NCI-H2029 treated with DMSO at 0.1 percent for 48 hours (cell line): ENCODE measurements at places on chromosomes 1 and 21.

- no peak for DNase-seq
Observed at GRCh38 chr1:16927256-16927655, 5.5 kb downstream of the CROCC start.

DNA sequence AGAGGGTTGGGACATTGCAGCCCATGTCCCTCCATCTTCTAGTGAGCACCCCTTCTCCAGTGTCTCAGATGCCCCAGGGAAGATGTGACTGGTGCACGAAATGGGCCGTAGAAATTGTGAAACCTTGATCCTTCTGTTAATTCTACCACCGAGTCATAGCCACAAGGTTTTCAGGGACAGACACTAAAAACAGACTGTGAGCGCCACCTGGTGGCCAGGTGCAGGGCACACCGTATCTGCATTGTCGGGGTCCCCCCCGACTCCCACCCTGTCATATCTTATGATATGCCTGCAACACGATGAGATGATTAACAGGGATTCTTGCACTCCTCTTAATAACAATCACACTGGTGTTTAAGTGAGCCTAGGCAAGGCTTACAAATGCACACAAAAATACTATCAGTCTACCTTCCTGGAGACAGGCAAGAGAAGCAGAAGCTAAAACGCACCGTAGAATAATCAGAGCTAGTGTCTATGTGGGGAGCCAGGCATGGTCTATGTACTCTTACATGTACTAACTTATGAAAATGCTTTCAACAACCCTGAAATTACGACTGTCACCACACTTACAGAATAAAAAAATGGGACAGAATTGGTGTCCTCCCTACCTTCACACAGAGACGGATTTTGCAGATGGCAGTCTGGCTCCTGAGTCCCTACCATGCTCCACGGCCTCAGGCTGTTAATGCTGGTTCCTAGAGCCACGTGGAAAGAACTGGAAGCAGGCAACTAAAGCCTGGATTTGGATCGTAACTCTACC is 57.9 kb downstream of the FHAD1 start:
- peak; percentile 25 for DNase-seq

DNA sequence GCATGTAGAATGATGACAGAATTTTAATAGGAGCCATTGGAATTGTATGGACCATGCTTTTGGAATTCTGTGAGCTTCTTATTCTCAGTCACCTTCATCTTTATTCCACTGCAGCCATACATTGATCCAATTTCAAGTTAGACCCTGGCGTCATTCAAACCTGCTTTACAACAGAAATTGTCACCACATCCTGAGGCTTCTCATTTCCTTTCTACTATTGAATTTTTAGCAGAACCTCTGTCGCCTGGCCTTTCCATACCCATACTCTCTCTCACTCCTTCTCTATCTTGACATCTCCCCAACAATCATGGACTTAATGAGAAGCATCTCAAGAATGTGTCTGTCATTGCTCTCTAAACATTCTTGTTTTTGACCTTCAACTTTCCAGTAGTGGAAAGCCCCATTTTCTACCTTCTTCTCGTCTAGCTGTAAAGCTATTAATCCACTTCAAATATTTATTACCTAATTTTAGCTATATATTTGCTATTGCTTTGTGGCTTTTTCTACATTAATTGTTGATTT is 74.1 kb downstream of the CRB1 start:
- no peak for DNase-seq

- DNase-seq, result peak; percentile 60
Observed at GRCh38 chr1:93021539-93022134, 57.4 kb upstream of the MTF2 start.

DNA sequence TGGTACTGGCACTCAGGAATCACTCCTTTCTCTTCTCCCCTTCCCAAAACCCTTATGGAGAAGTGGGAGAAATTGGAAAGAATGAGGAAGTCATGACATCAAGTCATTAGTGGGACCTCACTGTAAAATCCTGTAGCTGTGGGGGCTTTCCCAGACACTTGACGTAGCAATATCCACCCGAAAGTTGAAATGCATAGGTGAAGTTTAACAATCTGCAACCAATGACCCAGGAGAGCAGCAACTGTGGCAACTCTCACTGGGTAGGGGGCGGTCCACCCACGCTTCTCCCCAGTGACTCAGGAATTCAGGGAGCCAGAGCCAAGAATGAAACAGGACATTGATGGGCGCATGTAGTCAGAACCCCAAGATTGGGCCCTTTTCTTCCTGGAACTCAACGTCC is 27.0 kb downstream of the ABCA4 start:
- DNase-seq, result no peak

- no peak for DNase-seq
Observed at GRCh38 chr21:27548486-27548885, 581.6 kb upstream of the ADAMTS5 start.

GRCh38 chr1:151830055-151830454 is 1.5 kb downstream of the RORC start:
- DNase-seq, result no peak

DNA sequence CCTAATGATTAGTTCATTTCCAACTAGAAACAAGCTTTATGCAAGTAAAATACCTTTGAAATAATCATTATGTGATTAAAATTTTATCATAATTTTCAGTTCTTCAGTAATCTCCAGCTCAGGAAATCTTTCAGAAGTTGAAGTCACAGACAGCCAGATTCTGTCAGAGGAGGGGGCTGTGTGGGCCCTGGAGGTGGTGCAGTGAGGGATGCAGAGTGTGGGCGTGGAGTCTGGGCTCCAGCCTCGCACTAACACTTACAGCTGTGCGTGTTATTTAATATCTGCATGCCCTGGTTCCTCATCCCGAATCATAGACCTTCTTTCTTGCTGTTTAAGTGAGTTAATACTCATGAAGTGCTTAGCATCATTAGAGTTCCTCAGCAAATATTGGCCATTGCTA is 23.9 kb downstream of the WDR64 start:
- DNase-seq, result no peak

DNA sequence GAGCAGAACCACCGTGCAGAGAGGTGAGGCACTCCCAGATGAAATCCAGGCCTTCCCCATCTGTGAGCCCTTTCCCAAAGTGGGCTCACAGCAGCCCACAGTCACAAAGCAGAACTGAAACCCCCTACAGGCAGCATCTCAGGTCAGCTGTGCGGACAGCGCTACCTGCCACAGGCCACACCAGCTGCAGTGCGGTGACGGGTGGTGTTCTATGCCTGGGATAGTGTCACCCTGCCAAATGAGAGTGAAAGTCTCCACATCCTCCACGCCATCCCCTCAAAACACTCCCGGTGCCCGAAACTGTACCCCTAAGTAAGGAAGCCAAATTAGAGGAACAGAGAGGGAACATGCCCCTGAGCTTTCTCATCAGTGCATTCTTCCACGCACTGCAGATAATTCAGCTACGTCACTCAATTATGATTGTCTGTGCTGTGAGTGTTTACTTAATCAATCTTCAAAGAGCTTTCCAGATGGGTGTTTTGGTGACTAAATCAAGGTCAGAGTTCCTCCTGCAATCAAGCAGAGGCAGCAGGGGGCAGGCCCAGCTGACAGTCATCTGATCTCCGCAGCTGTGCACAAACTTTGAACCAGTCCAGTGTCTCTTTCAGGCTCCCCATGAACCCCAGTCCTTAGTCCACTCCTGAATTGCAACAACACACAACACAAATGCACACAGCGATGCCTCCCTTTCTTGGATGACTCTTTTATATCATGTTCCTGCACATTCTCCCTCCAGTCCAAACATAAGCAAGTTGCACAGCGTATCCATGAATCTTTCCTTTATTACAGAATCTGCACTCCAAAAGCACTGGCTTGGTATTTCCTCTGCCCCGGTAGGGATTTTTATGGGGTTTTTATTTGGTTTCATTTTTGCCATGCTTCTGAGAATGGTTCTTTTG is 150.0 kb downstream of the TOMM20 start:
- no peak for DNase-seq

- peak; percentile 54 for DNase-seq
Observed at GRCh38 chr1:24181619-24182018, 5.5 kb downstream of the IFNLR1 start.

DNA sequence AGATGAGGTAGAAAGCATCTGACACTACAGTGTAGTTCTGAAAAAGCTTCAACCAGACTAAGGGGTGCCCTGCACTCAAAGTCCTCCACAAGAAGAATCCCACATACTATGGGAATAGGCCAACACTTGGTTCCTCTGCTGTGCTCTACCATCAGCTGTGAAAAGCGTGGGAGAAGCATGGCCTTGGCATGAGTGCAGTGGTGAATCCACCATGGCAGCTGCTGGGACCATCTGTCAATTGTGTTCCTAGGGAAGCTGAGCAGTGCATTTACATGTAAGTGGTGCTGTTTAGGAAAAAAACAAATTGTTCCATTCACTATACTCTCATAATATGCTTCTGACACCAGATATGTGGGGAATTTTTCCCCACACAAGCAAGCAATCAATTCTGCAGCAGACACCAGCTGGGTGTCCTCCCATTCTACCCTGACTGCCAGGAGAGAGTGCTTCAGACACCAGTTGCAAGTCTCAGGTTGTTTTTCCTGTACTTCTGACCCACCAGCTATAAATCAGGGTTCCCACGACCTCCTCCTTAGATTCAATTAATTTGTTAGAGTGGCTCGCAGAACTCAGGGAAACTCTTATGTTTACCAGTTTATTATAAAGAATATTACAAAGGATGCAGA is 230.8 kb upstream of the CHRM3 start:
- DNase-seq, result no peak

GRCh38 chr1:37556712-37557196 is at the start of gene DNALI1:
DNALI1 (plus strand) TSS chr1:37556940; CDS start chr1:37556995, 55 bp downstream.
- DNase-seq, result peak; percentile 98

GRCh38 chr1:229364207-229365065 is 21.6 kb upstream of the CCSAP start:
- DNase-seq, result no peak
